Progenitor cell of endocrine pancreas (in vitro differentiated cells): ENCODE measurements at places on chromosomes 12 and 14. TPM values are rescaled to one million over a fixed set of nuclear protein-coding genes. Genes with fewer than 3 reads are reported as not detected.

The FAM181A gene
- total RNA-seq, result not detected in 2 replicates

The CAPZA3 gene
- total RNA-seq, result 0.29 and 0.36 TPM in 2 replicates

The AMN gene
- total RNA-seq, result 2.5 and 3.0 TPM in 2 replicates

The BEST3 gene
- not detected in 2 replicates for total RNA-seq

The E2F7 gene
- 15.9 and 17.5 TPM in 2 replicates for total RNA-seq

The ASPG gene
- not detected in 2 replicates for total RNA-seq

The LTBR gene
- total RNA-seq, result 17.8 and 18.3 TPM in 2 replicates

The DHRS4L2 gene
- 12.2 and 14.0 TPM in 2 replicates for total RNA-seq

DNA sequence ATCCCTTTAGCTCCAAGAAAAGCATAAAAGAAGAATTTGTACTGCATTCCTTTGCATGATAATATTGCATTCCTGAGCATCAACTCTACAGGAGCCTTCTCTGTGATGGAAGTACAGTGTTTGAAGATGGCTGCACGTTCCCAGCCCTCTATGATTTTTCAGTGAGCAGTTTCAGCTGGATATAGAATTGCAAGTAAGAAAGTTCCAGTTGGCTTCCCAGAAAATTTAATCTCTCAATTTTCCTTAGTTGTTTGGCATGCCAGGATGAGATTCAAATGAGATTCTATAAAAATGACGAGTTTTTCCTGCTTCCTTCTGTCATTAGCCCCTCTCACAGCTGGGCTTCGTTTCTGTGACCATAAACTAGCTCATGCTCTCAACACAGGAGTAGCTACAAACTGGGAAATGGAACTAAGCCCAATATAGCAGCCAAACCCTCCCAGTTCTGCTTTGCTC is 109.9 kb downstream of the TTC8 start:
- peaks cover 3% of the 10 kb centered on the region for H3K27me3 ChIP-seq
- no peak overlapping the region for H3K27ac ChIP-seq
- DNase-seq, result no peak

DNA sequence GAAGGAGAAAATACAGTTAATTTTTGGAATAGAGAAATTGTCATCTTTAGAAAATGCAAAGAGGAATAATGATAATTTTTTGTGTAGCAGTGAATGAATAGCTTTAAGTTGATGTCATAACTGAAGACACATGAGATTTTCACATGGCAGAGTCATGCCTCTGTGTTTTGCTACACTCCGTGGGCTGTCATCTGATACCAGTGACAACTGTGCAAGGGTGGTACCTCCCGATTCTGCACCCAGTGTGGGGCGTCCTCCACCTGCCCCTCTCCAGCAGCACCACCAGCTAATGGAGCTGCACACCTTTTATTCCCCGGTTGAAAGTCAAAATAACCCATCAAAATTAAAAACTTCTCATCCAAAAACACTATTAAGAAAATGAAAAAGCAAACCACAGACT is 47.2 kb downstream of the ANKRD9 start:
- H3K27ac ChIP-seq, result no peak overlapping the region
- H3K27me3 ChIP-seq, result no peaks in the 10 kb centered on the region
- H3K4me3 ChIP-seq, result no peak overlapping the region
- DNase-seq, result no peak

DNA sequence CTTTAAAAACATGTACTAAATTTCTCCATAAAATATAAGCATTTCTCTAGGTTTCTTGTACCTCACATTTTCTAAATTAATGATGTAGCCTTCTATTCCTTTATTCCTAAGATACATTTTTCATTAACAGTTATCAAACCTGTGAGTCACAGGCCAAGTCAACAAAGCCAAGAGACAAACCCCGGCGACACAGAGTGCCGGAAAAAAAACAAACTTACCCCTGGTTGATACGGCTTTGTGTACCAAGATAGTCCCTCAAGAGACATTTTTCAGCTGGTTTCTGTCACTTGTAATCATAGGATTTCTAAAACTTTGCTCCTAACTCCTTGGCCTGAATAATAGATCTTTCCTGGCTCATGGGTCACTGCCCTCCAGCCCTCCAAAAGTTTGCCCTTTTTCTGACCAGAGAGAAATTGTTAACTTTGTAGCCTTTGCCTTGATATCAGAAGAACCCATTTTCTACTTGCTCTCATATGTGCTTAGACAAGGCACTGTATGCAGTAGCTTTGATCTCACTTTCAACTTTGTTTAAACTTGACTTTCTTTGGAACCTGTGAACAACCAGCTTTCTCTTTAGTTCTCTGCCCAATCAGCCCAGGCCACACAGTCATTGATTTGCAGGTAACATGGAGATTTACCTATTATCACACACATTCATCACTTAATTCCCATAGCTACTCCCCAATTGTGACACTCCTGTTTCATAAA is 172.2 kb downstream of the PRKD1 start:
- no peaks in the 10 kb centered on the region for H3K36me3 ChIP-seq
- H3K27me3 ChIP-seq, result no peaks in the 10 kb centered on the region
- no peak for DNase-seq
- peaks cover 47% of the 10 kb centered on the region for H3K4me1 ChIP-seq

- no peak for DNase-seq
- H3K27ac ChIP-seq, result no peak overlapping the region
- no peaks in the 10 kb centered on the region for H3K27me3 ChIP-seq
- H3K36me3 ChIP-seq, result no peaks in the 10 kb centered on the region
- H3K4me1 ChIP-seq, result no peaks in the 10 kb centered on the region
- no peak overlapping the region for H3K4me3 ChIP-seq
Observed at GRCh38 chr14:52220924-52221811, 46.3 kb upstream of the PTGDR start.

- H3K27me3 ChIP-seq, result no peaks in the 10 kb centered on the region
- H3K4me1 ChIP-seq, result peaks cover 2% of the 10 kb centered on the region
- no peak for DNase-seq
- no peak overlapping the region for H3K27ac ChIP-seq
- H3K36me3 ChIP-seq, result no peaks in the 10 kb centered on the region
Observed at GRCh38 chr14:38705220-38705619, 397.8 kb downstream of the SEC23A start.

DNA sequence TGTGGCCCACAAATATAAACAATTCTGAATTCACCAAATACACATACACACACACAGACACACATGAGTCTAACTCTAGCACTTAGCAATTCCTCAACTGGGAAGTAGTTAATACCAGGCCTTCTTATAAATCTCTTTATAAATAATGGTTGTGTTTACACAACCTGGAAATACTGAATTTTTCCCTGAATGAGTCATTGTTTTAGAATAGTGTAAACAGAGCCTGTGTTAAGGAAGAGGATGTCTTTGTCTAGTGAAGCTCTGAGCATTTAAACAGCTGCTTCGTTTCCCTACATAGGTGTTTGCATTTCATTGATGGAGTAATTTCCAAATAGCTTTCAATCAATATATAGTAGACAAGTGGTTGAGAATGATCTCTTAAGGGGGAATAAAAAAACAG is 218.8 kb downstream of the BTG1 start:
- H3K27ac ChIP-seq, result peak overlapping the region; percentile 94
- H3K27me3 ChIP-seq, result no peaks in the 10 kb centered on the region
- no peak for DNase-seq

DNA sequence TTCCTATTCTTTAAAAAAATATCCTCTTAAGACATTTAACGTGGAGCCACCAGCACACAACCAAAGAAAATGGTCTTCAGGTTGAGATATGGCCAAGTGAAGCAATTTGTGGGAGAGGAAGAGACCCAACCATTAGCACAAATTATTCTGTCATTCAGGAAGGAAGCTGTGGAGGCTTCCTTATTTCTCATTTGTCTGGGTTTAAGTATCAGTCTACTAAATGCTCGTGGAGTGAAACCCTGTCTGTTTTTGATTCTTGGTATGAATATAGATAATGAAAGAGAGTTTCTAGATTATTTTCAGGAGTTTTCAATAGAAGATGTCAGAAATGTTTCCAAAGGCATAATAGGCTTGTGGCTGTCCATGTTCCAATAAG is 125.1 kb downstream of the GPR65 start:
- H3K27ac ChIP-seq, result no peak overlapping the region
- no peak for DNase-seq
- H3K36me3 ChIP-seq, result peaks cover 1% of the 10 kb centered on the region
- H3K4me1 ChIP-seq, result no peaks in the 10 kb centered on the region

GRCh38 chr12:116012757-116013156 is 264.7 kb downstream of the MED13L start:
- H3K4me1 ChIP-seq, result peaks cover 15% of the 10 kb centered on the region
- no peak overlapping the region for H3K4me3 ChIP-seq
- peaks cover 27% of the 10 kb centered on the region for H3K36me3 ChIP-seq
- no peaks in the 10 kb centered on the region for H3K27me3 ChIP-seq
- H3K27ac ChIP-seq, result no peak overlapping the region

GRCh38 chr12:82554529-82554928 is 132.2 kb upstream of the TMTC2 start:
- no peaks in the 10 kb centered on the region for H3K4me1 ChIP-seq
- H3K27me3 ChIP-seq, result no peaks in the 10 kb centered on the region
- DNase-seq, result no peak

GRCh38 chr12:85280984-85281630 is 1.1 kb downstream of the ALX1 start:
- H3K27ac ChIP-seq, result peak overlapping the region; percentile 98
- H3K4me3 ChIP-seq, result peak overlapping the region; percentile 94
- no peak for DNase-seq
- peaks cover 6% of the 10 kb centered on the region for H3K4me1 ChIP-seq
- peaks cover 46% of the 10 kb centered on the region for H3K27me3 ChIP-seq

- H3K36me3 ChIP-seq, result peaks cover 21% of the 10 kb centered on the region
- H3K4me1 ChIP-seq, result peaks cover 16% of the 10 kb centered on the region
- no peak overlapping the region for H3K27ac ChIP-seq
- H3K4me3 ChIP-seq, result no peak overlapping the region
- no peaks in the 10 kb centered on the region for H3K27me3 ChIP-seq
- DNase-seq, result no peak
Observed at GRCh38 chr12:47990351-47991105, 13.7 kb downstream of the COL2A1 start.

DNA sequence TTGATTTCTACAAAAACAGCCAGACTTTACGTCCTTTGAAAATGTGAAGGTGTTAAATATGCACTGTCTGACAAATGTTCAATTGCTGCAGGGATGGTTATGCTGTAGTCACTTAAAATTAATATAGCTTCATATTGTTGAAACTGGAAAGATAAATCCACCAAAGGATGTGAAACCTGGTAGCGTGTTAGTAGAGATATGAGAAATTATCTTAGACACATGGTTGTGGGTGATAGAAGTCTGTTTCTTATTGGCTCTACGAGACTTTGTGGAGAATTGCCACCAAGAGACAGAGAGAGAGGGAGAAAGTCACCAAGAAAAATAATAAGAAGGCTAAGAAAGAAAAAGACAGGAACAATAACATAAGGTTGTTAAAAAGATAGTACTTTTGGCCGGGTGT is 2.6 kb upstream of the CAPRIN2 start:
- H3K27me3 ChIP-seq, result no peaks in the 10 kb centered on the region
- no peak for DNase-seq
- H3K4me1 ChIP-seq, result peaks cover 25% of the 10 kb centered on the region
- H3K27ac ChIP-seq, result no peak overlapping the region

DNA sequence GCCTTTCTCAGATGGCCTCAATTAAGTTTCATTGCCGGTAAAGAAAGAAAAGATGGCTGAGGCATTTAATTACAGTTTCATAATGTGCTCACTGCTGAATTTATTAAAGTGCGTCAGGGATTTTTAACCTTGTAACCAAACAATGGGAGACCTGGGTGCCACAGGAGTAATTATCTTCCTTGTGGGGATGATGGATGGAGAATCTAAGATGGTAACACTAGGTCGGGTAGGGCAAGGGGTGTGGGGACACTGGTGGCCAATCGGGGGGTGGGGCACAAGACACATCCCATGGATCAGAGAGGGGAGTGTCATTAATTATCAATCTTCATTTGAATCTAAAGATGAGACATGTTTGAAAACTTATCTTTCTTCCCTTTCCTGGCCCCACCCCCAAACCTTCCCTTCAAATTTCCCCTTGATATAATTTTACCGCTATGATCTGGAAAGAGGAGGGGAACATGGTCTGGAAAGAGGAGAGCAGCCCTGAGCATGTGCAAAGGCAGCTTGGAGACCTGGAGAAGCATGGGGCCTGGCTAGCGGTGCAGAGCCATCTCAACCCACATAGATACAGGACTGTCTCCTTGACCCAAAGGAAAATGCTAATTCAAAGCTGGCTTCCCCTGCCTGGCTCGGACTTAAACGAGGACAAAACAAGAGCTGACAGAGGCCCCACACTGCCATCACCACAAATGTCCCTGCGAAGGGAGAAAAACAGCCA is 231.3 kb upstream of the NOS1 start:
- peaks cover 21% of the 10 kb centered on the region for H3K4me1 ChIP-seq
- no peak overlapping the region for H3K4me3 ChIP-seq
- DNase-seq, result no peak
- H3K27ac ChIP-seq, result no peak overlapping the region

GRCh38 chr14:75280831-75281653 is 2.4 kb downstream of the FOS start:
- DNase-seq, result no peak
- H3K27me3 ChIP-seq, result peaks cover 24% of the 10 kb centered on the region
- H3K4me3 ChIP-seq, result peak overlapping the region; percentile 92
- peaks cover 40% of the 10 kb centered on the region for H3K4me1 ChIP-seq
- H3K36me3 ChIP-seq, result peaks cover 19% of the 10 kb centered on the region
- H3K27ac ChIP-seq, result peak overlapping the region; percentile 6
